Activated T-helper 1 cell treated with anti-CD3 and anti-CD28 coated beads, Interleukin-2, amount 50 U/mL, for 16 hours (primary cell): ENCODE measurements at places on chromosomes 11 and 22.

GRCh38 chr11:64586366-64586765 is 4.7 kb upstream of the SLC22A12 start:
- no peak for DNase-seq

GRCh38 chr11:46321757-46322156 is 25.5 kb upstream of the DGKZ start:
- no peak for DNase-seq

DNA sequence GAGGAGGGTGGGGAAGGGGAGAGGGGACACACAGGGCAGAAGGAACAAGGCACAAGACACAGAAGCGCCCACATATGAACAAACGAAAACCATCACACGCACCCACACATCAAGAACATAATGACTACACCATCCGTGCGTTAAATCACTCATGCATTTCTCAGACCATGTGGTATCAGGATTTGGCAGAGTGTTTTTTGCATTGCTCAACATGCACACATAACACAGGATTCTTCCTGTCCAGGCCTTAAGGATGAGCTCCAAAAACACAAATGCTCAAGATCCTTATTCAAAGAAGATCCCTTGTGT is 309.5 kb downstream of the CADM1 start:
- no peak for DNase-seq

DNA sequence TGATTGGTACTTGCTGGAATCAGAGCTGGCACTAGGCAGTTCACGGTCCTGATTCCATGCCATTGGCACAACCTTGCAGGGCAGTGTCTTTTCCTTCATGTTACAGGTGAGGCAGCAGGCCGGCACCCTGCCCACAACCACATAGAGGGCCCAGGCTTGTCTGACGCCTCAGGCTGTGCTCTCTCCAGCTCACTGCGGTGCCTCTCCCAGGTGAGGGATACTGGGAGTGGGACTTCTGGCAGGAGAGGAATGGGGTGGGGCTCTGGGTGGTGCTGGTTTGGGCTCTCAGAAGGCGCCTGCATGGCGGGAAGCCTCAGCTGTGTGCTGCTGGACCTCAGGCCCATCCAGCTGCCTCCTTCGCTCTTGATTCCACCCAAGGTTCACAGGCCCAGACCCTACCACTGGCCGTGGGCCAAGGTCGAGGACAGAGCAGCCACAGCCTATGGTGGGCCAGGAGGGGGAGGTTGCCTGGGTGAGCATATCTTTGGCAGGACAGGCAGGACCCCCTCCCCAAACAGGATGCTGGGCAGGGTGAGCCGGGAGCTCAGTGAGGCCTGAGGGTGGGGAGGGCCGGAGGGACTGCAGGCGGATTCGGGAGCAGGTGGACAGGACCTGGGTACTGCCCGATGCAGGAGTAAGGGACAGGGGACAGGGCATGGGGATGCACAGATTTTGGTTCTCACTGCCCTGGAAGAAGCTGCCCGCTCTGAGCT is 7.0 kb upstream of the MPPED1 start:
- DNase-seq, result no peak

DNA sequence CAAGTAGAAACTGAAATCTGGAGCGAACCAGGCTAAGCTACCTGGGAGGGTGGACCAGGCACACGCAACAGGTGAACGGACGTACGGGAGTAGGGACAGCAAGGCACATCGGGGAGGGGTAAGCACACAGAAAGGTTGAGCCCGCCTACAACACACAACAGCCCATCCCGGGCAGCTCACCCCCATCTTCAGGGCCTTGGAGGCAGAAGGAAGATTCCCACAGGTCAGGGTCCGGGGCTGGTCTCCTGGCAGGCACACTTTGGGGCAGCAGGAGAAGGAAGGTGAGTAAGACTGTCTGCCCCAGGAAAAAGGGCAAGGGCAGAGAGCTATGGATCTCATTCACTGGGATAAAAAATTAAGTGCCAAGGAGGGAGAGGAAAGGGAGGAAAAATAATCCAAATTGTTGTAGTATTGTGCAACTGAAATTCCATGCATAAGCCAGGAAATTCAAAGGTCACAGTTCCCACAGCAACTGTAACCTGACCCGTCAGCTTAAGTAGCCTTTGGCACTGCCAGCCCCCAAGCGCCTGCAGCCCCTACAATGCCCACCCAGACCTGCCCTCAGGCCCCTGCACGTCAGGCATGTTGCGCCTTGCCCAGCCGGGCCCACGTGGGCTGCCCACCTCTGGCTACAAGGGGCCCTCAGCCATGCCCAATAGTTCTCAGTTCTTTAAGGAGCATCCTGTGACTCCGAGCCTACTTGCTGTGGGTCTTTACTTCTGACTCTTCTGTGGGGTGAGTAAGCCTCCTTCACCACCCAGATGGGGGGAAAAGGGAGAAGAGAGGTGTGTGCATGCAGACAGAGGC is 51.8 kb downstream of the MICAL3 start:
- DNase-seq, result no peak

GRCh38 chr11:96033095-96033494 is 109.2 kb upstream of the MTMR2 start:
- DNase-seq, result no peak

- DNase-seq, result peak; percentile 40
Measured at GRCh38 chr11:112555491-112556364, 295.1 kb upstream of the PLET1 start.

- DNase-seq, result no peak
Measured at GRCh38 chr11:128626913-128627665, 39.7 kb upstream of the ETS1 start.

GRCh38 chr11:119316729-119317591 is at the start of gene MCAM:
Gene MCAM (minus strand): TSS chr11:119317130. CDS start chr11:119317101, 29 bp downstream.
- no peak for DNase-seq

GRCh38 chr22:29152954-29153719 is 52.6 kb upstream of the EMID1 start:
- DNase-seq, result no peak

- DNase-seq, result no peak
Measured at GRCh38 chr11:45590743-45591142, 74.7 kb downstream of the CHST1 start.

DNA sequence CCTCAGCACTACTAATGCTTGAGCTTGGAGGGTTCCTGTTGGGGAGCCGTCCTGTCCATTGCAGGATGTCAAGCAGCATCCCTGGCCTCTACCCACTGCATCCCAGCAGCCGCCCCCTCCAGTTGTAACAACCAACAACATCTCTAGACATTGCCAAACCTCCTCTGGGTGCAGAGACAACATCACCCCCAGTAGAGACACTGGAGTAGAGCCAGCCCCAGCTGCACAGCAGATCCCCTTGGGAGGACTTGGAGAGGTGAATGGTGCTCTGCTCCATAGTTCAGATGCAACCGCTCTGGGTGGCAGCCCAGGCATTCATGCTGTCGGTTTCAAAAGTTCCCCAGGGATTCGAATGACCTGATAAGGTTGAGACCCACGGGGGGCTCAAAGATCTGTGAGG is 259.0 kb downstream of the MN1 start:
- DNase-seq, result no peak

DNA sequence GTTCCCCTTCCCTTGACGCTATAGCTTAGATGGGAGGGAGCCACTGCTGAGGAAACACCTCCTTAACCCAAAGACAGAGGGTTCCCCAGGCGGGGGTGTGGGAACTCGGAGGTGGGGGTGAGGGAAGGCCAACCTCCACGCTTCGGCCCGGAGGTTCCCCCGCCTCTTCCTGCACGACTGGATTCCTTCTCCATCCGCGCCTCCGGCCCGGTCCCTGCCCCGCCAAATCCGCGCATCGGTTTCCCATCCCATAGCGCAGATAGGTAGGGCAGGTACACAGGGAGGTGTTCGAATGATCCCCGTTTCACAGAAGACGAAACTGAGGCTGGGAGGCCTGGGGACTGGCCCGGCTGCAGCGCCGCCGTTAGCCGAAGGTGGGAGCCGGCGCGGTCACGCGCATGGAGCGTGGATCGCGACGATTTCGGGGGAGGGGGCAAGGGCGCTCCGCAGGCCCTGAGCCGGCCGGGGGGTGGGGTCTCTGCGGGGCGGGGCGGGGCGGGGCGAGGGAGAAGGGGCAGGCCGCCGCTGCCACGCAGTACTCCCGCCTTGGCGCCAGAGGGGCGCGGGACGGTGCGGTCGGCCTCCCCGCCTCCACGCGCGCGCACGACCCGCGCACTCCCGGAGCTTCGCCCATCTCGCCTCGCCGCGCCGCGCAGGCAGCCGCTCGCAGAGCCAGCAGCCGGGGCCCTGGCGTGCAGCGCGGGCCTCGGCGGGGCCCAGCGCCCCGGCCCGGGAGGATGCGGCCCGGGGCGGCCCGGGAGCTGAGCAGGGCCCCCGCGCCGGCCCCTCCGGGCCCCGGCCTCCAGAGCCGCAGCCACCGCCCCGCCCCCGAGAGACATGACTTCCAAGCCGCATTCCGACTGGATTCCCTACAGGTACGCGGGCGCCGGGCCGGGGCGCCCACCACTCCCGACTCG is at the start of gene TUB:
TUB (plus strand) TSS at position 538 of the 917 bp plus-strand sequence; CDS start at position 838, 300 bp downstream.
- DNase-seq, result no peak

DNA sequence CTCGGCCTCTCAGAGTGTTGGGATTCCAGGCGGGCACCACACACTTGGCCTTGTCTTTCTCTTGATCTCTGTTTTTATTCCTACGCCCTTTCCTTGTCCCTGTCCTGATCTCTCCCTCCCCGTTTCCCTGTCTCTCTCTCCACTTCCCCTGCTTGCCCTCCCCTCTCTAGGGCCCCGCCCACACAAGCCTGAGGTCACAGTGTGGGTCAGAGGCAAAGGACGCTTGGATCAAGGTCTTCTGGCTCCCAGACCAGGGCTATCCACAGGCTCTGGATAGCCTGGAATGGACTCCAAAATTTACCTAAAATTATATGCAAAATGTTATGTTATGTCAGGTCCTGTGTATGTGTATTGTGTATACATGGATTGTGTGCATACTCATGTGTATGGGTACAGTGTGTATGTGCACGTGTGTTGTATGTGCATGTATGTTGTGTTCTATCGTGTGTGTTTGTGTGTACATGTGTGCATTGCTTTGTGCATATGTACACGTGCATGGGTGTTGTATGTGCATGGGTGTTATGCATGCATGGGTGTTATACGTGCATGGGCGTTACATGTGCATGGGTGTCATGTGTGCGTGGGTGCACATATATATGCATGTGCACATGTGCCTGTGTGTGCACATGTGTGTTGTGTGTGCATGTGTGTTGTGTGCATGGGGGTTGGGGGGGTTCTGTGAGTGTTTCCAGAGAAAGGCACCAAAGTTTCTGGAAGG is 38.3 kb downstream of the TP53I11 start:
- DNase-seq, result no peak

DNA sequence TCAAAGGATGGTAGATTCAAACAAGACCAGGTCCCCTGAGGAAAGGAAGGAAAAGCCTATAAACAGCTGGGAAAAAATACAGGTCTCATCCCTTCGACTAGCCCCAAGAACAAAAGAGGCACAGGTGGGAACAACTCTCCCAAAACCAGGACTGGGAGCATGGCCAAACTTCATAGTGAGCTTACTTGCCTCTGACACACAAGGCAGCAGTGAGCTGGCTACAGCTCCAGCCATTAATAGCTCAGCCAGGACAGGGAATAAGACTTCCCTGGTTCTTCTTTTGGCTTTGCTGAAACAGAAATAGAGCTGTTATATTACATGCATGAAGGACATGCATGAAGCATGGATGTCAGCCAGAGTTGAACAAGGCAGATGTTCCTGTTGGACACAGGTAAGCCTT is at the start of gene OR10A2:
OR10A2 (plus strand) TSS at position 97 of the 400 bp plus-strand sequence. CDS start 6,698 bp downstream, outside the sequence.
- DNase-seq, result no peak

DNA sequence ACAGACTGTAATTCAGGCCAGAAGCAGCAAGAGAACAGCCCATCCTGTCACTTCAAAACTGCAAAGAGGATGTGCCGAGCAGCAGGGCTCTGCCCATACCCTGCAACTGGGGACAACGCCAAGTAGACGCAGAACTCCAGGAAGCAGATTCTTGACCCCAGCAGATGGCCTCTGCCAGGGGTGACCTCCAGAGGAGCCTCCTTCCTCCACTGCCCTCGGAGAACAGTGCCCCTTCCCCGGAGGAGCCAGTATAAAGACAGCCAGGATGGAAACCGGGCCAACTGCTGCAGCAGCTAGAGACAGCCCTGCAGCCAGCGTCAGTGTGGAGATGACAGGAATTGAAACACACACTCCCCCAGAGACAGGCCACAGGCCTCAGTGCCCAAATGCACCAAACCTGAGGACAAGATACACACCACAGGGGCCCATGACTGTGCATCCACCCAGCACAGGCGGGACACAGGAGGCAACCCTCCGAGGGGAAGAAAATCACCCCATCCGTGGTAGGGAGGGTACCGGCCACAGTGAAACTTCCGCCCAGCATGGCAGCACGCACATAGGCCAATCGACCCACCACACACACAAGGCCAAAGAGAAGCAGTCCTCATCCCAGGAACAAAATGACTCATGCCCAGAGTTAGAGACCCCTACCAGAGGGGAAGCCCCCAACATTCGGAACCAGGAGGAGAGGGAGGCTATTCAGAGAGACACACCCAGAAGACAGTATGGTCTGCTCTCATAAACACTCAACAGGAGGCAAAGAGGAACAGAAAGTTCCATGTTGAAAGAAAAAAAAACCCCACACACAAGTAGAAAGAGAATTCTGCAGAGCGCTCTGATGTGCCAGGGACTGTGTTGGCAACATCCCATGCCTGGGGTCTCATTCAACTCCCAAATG is 5.6 kb downstream of the AHNAK start:
- no peak for DNase-seq

GRCh38 chr11:96141626-96142025 is 201.4 kb downstream of the MAML2 start:
- DNase-seq, result no peak
